ENCODE measurements at places on chromosomes 7 and 10.
A peak's percentile ranks its signal among the peaks of the same experiment; 100 is the strongest.

DNA sequence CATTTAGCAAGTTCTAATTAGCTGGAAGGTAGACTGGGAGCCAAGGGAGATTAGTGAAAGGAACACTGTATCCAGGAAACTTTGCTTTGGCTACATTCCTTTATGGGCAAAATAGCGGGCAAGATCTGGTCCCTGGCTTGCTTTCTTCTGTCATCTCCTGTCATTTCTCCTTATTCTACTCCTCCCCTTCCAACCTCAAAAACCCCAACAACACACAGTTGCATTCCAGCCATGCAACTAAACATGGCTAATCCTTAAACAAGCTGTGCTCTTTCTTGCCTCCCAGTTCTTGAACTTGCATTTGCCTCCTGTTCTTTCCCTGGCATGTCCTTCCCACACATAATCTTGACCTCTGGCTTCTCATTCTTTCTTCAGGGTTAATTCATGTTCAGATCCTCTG is 59.5 kb upstream of the CDCA7L start:
- DNase-seq, result no peak

GRCh38 chr7:127736511-127736910 is 84.5 kb downstream of the SND1 start:
- DNase-seq, result no peak

DNA sequence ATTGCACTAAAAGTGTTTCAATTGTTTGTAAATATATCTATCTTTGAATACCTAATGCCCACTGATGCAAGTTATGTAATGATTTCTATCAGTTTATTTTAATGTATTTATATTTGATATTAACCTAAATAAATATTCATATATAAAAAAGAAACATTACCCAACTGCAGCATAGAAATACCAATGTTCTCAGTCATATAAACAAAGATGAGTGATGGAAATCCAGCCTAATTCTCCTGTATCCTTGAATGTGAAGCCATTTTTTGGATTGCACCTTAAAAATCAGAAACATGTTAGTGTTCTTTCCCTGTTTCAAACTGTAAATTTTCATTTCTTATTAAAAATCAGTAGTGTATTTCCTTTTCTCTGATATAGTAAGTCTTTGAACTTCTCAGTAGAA is 305.8 kb upstream of the GNAI1 start:
- no peak for DNase-seq

GRCh38 chr10:65838811-65839210 is 1087.0 kb upstream of the LRRTM3 start:
- no peak for DNase-seq

DNA sequence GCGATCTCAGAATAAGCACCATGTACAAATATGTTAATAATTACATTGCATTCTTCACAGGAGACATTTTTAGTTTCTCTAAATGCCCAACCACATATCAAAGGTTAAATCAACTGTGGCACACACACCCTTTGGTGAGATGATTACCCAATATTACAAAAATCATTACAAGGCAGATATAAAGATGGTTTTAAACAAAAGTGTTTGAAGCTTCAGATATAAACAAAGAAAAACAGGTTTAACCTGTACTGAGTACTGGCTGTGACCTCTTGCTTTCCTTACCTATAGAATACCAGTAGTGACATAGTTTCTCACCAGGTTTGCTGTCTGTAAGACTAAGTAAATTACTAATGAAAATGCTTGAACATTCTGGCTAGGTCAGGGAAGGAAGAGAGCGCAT is 360.0 kb upstream of the IGFBP3 start:
- DNase-seq, result no peak

DNA sequence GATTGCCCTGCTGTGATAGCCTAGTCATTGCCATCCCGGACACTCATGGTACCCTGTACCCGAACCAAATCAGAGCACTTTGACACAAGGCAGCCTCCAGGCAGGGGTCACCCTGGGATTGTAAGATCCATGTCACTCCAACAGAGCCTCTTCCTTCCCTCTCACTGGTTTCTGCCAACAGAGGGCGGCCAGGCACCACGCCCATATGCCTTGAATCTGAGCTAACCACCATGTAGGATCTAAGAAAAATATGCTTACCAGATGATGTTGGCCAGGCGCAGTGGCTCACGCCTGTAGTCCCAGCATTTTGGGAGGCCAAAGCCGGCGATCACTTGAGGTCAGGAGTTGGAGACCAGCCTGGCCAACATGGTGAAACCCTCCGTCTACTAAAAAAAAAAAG is 389.2 kb upstream of the KLF6 start:
- DNase-seq, result no peak

- DNase-seq, result no peak
Measured at GRCh38 chr10:16865766-16866165, 48.5 kb upstream of the RSU1 start.

DNA sequence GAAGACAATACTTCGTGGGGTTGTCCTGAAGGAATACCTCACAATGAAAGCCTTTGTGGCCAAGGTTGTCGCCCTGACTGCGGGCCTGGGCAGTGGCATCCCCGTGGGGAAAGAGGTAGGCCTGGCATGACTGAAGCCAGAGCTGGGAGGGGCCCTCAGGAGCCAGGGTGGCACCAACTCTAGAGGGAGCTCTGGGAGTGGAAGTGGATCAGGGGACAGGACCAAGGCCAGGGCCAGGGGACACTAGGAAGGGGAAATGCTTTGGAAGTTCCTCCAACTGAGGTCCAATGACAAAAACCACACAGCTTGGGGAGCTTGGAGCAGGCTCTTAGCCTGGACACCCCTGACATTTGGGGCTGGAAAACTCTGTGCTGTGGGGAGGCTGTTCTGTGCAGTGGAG is 5.8 kb downstream of the CLCN1 start:
- no peak for DNase-seq

DNA sequence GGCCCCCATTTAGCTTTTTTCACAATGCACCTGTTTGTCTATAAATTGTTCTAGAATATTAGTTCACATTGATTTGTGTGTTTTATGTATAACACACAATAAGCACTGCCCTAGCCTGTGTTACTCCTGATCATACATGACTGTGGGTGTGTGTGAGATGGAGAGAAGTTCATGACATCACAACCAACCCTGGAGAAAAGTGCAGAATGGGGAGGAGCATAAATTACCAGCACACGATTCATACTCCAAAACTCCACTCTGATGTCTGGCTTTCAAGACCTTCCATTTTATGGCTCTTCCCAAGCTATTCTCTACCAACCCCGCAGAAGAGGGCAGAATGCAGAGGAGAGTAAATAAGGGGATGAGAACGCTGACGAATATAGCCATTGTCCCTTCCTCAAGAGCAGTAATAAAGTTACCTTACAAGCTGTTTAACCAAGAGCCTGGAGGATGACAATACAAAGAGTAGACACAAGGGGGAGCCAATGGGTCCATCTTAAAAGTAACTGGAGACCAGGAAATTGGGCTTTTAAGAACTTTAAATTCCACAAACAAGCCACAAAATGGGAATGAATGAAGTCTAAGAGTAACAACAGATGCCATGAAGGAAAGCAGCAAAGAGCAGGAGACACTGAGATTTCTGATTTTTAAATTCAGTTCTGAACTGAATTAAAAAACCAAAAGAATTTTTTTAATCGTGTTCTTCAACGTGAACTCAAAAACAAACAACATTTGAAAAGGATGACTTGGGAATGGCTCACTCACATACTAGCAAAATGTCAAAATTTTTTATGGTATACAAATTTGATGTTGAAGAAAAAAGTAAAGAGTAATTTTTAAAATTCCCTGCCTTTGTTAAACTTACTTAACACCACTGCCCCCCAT is 159.6 kb downstream of the PARD3 start:
- DNase-seq, result peak; percentile 89

DNA sequence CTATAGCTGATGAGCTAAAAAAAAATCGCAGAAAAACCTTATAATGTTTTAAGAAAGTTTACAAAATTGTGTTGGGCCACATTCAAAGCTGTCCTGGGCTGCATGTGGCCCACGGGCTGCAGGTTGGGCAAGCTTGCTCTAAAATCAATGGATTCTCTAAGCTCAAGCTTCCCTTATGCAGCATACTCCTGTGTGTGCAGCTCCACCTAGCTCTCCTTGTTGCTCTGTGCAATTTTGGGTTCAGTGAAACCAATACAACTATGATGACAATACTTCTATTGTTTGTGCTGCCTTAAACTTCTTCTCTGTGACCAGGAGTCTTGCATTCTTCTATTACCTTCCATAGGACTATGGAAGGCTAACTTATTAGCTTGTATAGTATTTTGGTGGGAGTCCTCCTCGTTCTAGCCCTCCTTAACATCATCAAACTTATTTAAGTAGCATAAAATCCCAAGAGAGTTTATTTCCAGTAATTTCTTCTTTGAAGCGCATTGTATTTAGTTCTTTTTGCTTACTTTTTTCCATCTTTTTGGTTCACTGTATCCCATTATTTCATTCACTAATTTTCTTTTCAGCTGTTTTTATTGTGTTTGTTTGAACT is 170.9 kb upstream of the SMIM30 start:
- peak; percentile 17 for DNase-seq

DNA sequence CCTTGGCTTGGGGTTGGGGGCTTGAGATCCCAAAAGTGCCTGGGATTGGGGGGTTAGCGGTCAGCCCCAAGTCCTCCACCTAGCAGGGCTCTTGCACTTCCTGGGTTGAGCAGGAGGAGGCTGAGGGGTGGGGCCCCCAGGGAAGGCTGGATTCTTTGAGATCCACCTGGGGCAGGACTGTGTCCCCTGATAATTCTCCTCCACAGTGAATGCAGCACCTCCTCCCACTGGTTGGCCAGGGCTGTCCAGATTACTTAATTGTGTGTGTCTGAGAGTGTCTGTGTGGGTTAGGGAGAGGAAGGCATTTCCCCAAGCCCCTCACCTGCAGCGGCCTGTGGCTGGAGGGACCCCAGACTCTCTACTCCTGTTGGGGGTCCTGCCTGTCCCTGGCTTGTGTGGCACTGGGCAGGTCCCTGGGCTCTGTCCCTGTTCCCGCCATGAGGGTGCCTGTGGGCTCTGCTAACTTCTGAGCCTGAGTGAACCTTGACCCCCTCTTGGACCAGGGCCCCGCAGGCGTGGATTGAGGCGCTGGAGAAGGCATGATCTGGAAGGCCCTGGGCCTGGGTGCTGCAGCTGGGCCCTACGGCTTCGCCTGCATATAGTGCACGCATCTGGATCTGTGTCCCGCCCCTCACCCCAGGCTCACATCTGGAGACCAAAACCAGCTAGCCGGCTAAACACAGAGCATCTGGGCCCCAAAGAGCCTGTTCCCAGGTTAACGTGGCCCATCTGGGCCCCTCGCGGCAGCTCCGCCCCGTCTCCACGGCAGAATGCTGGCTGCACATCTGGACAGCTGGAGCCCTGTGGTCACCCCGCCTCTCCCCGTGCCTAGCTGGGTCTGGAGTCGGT is 10.4 kb downstream of the TMEM270 start:
- no peak for DNase-seq

GRCh38 chr7:156177422-156178055 is 365.3 kb upstream of the SHH start:
- DNase-seq, result no peak

GRCh38 chr7:155073922-155074321 is 3.8 kb downstream of the HTR5A start:
- no peak for DNase-seq

DNA sequence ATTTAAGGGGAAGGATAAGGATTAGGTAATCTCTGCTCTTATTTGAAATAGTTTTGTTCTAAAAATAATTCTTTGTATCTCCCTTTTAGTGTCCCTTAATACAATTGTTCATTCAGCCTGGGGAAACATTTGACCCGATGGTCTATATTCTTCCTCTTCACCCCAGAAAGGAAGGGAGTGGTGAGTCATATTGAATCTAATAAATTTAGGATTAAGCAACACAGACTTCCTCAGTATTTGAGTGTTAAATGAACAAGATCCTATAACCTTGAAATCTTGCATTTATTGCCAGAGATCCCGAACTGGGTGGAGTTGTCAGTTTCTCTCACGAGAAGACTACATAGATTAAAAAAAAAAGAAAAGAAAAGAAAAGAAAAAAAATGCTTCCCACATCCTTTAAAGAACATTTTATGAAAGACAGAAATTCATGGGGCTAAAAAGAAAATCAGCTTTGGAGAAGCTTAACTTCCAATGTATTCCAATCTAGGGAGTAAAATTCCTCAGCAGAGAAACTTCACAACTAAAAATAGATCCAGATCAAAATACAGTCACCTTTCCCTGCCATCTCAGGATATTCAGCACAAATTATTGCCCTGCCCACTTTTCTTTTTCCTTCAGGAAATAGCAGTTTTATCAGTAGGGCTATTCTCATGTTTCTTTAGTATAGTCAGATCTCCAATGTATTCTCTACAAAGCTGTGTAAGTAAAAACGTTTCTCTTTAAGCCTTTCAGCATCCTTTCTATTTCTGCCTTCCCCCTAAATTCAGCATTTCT is 82.2 kb downstream of the SEMA3D start:
- no peak for DNase-seq

DNA sequence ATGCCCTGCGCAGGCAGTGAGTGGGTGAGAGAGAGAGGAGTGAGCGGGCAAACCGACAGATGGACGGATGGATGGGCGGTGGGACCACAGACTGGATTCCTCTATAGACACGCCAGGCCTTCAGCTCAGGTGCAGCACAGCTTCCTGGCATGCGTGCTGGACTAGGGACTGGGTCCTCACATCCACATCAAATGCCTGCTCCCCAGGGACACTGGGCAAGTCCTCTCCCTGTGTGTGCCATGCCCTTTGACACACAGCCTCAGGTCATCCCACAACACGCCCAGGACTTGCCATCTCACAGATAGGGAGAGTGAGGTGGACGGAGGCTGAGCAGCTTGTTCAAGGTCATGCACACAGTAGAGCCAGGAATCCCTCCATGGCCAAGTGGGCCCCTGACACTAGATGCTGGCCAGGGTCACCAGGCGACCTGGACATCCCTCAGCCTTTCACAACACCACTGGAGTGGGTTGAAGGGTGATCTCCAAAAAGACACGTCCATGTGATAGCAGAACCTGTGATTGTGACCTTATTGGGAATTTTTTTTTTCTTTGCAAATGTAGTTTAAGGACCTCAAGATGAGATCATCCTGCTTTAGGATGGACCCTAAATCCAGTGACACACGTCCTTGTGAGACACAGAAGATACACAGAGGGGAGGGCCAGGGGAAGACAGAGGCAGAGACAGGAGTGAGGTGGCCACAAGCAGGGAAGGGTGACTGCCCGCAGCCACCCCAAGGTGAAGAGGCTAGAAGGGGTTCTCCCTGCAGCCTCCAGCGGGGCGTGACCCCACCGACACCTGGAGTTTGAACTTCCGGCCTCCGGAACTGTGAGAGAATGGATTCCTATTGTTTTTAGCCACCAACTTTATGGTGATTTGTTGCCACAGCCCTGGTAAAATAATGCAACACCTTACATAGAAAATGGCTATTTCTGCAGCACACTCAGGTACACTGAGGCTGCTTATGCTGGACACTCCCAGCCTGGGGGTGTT is 155.0 kb upstream of the CHST15 start:
- DNase-seq, result peak; percentile 55

GRCh38 chr10:16367621-16368292 is 69.1 kb upstream of the PTER start:
- no peak for DNase-seq

GRCh38 chr7:2608921-2609411 is 22.8 kb upstream of the TTYH3 start:
- peak; percentile 43 for DNase-seq

DNA sequence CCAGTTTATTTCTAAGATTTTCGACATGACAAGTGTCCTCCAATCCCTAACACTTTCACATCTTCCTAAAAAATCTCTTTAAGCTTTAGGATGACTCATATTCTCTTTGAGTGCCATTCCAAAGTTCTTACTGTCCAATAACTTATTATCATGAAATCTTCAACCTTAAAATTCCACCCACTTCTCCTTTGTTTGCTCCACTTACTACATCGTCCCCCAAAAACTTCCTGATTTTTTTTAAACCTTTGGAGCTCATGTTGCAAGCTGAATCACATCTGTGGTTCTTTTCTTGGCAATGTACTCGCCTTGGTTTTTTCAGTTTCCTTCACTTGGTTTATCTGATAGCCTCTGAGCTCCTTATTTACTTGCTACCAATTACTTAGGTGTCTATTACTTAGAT is 39.2 kb upstream of the JCAD start:
- no peak for DNase-seq
